ENCODE measurements at places on chromosomes 2 and 18.

DNA sequence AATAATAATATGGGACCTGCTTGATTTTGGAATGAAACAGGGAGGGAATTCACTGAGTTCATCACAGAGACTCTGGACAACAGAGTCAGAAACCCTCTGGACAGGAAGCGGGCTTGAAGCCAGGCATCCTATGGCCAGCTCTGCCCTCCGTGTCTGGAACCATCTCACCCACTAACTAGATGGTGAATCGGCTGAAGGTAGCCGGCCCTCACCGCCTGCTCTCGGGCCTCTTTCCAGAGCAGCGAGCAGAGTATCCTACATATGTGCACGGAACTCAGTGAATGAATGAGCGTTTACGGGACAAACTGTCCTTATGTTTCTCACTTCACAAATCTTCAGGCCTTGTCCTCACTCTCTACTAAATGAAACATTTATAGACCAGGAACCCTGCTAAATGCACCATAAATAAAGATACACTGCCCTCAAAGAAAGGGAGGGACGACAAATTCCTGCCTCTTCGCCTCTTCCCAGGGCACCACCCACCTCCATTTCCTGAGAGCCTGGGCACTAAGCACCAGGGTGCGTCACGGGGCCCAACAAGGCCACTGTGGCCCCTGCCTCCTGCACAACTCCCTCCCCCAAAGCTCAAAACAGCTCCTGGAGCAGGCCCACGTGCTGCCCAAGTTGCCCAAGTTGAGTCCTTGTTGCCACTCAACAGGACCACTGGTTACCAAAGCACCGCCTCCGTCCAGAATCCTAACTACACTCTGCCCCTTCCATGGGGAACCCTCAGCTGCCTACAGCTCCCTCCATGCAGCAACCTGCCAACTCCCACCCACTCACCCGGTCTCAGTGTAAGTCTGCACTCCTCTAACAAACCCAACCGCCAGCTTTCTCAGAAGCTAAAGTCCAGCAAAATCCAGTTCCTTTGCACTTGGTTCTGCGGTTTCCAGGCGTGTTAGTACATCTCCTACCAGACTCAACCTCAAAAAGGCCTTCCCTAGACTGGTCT is 1.7 kb downstream of the TBC1D8 start:
- no peak for DNase-seq

DNA sequence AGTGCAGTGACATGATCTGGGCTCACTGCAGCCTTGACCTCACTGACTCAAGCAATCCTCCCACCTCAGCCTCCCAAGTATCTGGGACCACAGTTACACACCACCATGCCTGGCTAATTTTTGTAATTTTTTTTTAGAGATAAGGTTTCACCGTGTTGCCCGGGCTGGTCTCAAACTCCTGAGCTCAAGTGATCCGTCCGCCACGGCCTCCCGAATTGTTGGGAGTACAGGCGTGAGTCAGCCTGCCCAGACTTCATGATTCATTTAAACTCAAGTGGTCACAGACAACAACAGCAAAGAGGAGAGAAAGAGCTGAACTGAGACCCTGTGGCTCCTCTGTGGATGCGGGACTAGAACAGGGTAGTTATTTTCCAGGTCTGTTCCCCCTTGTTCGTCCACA is 83.0 kb downstream of the TSHZ1 start:
- no peak for DNase-seq

GRCh38 chr2:113876503-113877387 is 13.1 kb upstream of the ACTR3 start:
- DNase-seq: no peak

- DNase-seq: no peak
Observed at GRCh38 chr18:22282311-22283115, 113.1 kb downstream of the GATA6 start.

DNA sequence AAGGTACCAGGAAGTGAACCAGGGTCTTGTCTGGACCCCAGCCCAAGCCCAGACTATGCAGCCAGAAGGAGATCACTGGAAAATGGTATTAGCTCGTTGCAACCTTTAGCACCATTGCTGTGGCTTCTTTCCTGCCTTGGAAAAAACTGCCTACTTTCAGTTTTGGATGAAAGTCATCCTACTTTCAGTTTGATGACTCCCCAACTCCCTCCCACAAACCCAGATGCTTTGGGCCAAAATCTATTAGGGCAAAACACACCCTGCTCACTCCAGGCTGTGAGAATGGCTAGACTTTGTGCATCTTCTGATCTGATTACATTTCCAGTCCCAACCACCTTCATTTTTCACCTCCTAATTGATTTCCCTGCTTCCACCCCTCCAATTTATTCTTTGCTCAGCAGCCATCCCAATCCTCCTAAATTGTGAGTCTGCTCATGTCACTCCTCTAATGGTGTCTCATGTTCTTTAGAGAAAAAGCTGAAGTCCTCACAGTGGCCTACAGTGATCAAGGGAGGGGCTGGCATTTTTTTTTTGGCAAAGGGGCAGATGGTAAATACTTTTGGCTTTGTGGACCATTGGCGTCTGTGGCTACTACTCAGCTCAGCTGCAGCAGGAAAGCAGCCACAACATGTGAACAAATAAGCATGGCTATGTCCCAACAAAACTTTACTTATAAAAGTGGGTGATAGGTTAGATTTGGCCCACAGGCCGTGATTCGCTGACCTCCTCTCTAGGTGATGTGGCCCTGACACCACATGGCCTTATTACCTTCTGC is 368.7 kb downstream of the SLC4A3 start:
- DNase-seq: no peak

- no peak for DNase-seq
Observed at GRCh38 chr18:63701952-63702351, 808 bp upstream of the SERPINB11 start.

- DNase-seq: no peak
Observed at GRCh38 chr18:45527891-45528290, 87.4 kb upstream of the SLC14A2 start.

- DNase-seq: no peak
Observed at GRCh38 chr2:196533772-196534397, 105.6 kb upstream of the CCDC150 start.

- no peak for DNase-seq
Observed at GRCh38 chr2:236054125-236054524, 114.1 kb downstream of the GBX2 start.

DNA sequence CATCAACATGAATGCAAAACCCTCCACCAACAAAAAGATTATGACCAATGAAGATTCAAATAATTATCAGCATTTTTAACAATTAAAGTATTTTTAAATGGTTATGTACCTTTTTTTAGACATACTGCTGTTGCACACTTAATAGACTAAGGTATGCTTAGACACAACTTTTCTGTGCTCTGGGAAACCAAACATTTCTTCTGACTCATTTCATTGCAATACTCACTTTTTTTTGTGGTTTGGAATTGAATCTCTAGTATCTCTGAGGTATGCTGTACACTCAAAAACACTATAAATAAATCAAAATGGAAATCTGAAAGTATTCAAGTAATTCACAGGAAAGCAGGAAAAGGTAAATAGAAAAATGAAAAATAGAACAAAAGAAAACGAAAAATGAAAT is 247.9 kb upstream of the POU3F3 start:
- DNase-seq: no peak

- no peak for DNase-seq
Observed at GRCh38 chr2:201250741-201251140, 9.6 kb upstream of the CASP8 start.

GRCh38 chr2:150587547-150588505 is 100.4 kb upstream of the RND3 start:
- no peak for DNase-seq

GRCh38 chr2:217714287-217714751 is 288.5 kb downstream of the TNS1 start:
- DNase-seq: no peak

DNA sequence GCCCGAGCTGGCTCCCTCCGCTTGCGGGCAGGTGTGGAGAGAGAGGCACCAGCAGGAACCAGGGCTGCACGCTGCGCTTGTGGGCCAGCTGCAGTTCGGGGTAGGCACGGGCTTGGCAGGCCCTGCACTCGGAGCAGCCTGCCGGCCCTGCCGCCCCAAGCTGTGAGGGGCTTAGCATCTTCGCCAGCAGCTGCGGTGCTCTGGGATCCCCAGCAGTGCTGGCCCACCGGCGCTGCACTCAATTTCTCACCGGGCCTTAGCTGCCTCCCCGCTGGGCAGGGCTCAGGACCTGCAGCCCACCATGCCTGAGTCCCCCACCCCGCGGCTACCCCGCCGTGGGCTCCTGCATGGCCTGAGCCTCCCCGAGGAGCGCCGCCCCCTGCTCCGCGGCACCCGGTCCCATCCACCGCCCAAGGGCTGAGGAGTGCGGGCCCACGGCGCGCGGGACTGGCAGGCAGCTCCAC is 434.4 kb upstream of the RGPD4 start:
- DNase-seq: no peak

- no peak for DNase-seq
Observed at GRCh38 chr2:152240559-152241231, 65.1 kb upstream of the STAM2 start.

DNA sequence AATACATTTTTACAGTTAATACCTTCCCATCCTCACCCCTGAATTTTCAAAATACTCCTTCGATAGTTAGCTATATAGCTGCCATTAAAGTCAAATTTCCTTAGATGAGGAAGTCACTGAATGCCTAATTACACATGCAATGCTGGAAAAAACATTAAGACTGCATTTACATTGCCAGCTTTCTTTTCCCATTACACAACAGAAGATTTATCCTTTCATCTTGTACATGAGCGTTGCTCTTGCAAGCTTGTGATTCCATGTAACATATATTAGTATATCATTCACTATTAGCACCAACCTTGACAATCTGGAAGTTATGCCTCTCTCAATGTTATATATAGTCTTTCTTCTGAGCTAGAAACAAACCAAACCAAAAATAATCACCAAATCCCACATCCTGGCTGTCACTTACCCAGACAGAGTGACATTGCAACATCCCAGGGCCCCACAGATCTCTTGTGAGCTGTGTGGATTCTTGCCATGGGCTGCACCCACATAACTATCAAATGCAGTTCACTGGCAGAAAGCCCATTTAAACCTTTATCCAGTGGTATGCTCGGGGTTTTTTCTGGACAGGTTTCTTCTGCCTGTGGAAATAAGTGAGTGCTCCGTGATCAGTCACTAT is 79.2 kb upstream of the PAPOLG start:
- DNase-seq: no peak

Measured in esophagus squamous epithelium (tissue), 5 donors.